ENCODE measurements at places on chromosomes 6 and 20.

GRCh38 chr20:62287759-62288534, 14.8 kb upstream of the ADRM1 start:
- DNase-seq, result no peak

DNA sequence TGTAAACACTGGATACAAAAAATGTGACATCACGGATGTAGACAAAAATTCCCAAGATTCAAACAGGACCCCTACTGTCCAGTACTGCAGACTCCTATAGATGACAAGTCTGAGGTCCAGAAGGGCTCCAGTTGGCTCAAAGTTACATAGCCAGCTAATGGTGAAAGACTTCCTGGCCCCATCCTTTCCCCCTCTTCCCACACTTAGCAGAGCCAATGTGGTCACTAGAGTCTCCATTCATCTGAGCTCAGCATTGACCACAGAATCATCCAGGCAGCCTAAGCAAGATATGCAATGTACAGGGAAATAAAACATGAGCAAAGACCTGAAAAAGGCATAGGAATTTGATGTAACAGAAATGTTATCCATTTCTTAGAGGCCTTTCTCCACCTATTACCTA, 180.5 kb downstream of the ADAT2 start:
- DNase-seq, result no peak

DNA sequence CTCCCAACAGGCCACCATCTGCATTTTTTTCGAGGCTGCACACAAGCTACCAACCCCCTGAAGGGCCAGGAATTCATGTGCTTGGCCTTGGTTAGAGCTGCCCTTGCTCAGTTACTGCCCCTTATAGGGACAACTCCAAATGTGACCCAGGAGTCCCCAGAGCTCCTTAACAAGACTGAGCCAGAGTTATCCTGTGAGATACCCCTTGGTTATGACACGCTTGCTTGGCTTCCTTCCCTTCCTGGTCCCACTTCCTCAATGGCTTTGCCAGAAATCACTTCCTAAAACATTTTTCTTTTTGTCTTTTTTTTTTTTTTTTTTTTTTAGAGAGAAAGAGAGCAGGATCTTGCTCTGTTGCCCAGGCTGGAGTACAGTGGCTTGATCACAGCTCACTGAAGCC, 8.9 kb downstream of the TREM1 start:
- no peak for DNase-seq

DNA sequence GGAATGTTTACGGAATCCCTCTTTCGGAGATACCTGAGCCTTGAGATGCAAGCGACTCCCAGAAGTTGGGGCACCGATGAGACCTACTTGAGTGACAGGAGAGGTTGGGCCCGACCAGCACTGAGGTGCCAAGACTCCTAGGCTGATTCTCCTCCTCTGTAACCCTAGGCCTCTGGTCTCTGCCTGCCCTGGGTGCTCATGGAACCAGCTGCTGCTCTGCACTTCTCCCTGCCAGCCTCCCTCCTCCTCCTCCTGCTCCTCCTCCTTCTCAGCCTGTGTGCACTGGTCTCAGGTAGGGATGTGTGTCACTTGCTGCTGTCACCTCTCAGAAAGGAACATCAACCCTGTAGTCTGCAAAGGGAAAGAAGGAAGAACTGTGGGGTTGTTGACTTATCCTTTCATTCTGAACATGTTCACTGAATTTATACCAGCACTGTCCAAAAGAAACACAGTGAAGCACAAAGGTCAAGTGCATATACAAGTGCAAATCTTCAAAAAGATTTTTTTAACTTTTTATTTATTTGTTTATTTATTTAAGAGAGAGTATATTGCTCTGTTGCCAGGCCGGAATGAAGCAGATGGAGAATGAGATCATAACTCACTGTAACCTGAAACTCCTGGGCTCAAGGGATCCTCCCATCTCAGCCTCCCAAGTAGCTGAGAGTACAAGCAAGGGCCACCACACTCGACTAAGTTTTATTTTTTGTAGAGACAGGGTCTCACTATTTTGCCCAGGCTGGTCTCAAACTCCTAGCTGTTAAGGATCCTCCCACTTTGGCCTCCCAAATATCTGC, 913 bp downstream of the BTN2A2 start:
- DNase-seq, result peak; percentile 29

DNA sequence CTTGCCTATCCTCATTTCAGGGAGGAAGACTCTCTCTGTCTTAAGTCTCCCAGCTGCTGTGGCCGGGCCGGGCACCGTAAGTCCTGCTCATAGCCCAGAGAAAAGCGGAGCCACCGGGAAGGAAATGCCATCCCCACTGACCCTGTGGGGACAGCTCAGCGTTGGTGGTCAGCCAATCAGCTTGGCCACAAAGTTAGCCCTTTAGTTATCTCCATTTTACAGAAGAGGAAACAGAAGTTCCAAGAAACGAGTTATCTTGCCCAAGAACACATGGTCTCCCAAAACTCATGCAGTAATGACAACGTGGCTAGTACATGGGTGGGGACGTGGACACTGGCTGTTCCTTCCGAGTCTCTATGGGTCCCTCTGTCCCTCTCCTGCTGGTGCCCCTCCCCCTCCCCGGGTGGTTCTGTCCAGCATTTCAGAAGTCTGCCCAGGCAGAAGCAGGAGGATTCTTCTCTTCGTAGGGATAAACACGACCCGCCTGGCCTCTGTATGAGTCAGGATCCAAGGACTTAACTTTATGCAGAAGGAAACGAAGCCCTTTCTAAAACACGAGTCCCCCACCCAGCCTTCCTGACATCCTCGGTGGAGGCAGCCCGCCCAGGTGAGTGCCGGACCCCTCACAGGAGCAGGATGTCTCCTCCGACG, 273.8 kb downstream of the CDH4 start:
- DNase-seq, result no peak

Data from NAMALWA (cell line).